ENCODE measurements at places on chromosomes 3 and 15.

DNA sequence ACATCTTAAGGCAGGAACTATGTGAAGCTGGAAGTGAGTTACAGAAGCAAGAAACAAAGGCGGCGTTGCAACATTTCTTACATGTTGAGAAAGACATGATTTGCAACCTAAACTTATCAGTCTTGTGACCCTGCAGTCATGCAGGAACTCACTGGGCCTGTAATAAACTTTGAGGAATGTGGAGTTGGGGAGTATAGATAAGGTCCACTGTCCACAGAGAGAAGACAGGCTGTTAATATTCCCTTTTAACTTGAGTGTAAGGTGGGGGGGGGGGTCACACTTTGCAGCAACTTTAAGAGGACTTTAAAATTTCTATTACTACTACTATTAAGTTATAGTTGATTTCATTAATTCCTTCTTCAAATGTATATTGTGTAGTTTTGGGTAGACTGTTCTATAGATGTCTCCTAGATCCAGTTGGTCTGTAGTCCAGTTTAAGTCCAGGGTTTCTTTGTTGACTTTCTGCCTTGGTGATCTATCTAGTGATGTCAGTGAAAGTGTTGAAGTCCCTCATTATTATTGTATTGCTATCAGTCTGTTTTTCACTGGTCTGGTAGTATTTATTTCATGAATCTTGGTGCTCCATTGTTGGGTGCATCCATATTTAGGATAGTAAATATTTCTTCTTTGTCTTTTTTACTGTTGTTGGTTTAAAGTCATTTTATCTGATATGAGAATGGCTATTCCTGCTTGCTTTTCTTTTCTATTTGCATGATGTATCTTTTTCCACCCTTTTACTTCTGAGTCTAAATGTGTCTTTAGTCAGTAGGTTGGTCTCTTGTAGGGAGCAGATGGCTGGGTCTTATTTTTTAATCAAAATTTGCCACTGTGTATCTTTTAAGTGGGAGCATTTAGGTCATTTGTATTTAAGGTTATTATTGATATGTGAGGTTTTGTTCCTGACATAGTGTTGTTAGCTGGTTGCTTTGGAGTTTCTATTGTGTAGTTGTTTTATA is 15.6 kb upstream of the FAM98B start:
- no peak for DNase-seq

GRCh38 chr3:147119346-147119745 is 287.0 kb downstream of the ZIC4 start:
- DNase-seq = no peak

GRCh38 chr15:67922971-67923945 is 83.4 kb upstream of the RNU6-1 start:
- no peak for DNase-seq

DNA sequence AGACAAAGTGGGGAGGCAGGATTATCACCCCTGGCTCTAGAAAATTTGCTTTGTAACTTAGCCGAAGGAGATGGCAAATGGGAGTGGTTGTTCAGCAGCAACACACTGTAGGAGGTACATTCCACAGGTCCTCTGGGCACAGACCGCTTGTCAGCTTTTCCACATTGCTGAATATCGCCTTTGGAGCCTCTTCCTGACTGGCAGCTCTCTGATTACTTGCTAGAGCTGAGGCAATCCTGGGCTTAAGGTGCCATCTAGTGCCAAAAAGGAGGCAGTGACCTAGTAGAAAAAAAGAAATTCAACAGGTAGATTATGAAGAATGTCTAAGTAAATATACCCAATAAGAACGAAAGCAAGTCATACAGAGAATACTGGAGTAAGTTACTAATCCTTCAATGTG is 13.1 kb upstream of the SCN5A start:
- no peak for DNase-seq

GRCh38 chr15:85003593-85004312 is 22.1 kb downstream of the PDE8A start:
- no peak for DNase-seq

- DNase-seq = no peak
Measured at GRCh38 chr3:141530415-141530768, 43.6 kb downstream of the RASA2 start.

GRCh38 chr15:38275959-38276358 is 23.3 kb downstream of the SPRED1 start:
- no peak for DNase-seq

GRCh38 chr15:72112805-72113204 is 5.1 kb downstream of the MYO9A start:
- no peak for DNase-seq

DNA sequence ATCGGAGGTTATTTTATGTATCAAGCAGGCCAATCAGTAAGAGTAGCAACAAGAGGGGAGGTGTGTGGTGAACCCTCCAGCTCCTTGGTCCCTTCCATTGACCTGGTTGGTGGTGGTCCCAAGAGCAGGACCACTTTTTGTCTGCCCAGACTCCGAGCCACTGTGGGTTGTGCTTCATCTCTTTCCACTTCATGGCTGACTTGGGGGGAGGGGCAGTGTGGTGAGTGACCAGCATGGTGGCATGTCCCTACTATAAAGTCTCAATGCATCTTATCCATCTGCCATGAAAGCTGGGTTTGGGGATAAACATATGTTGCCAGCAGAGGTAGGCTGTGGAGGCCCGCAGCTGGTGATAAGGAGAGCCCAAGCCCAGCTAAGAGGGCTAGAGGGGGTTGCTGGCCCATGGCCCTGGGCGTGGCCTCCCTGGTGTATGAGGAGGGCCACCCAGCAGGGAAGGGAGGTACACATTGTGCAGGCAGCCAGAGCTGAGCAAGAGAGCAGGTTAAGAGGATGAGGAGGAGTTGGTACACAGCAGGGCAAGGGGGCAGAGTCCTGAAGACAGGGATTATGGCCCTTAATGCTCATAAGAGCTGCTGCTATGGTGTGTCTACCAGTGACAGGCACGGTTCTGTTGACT is 7.0 kb downstream of the AEN start:
- DNase-seq = no peak

GRCh38 chr3:127915937-127916493 is 983 bp downstream of the KBTBD12 start:
- no peak for DNase-seq

DNA sequence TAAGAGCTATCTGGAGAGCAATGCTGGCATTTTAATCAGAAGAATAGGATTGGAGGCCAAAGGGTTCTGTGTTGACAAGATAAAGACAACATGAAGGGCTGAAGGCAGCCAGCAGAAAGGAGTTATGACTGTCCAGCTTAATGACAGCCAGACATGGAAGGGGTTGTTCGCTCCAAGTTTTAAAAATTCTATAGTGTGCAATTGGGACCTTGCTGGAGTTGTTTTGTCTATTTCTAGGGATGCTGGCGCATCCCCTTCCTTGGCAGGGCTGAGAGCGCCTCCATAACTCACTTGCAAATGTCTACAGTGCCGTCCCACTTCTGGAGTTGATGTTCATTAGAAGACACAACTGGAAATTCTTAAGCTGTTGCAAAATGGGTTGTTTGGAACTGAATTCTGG is 200.7 kb downstream of the TLE3 start:
- no peak for DNase-seq

GRCh38 chr15:87924433-87924832 is 332.1 kb downstream of the NTRK3 start:
- no peak for DNase-seq

- DNase-seq = no peak
Measured at GRCh38 chr3:176776622-176777175, 420.6 kb downstream of the TBL1XR1 start.

DNA sequence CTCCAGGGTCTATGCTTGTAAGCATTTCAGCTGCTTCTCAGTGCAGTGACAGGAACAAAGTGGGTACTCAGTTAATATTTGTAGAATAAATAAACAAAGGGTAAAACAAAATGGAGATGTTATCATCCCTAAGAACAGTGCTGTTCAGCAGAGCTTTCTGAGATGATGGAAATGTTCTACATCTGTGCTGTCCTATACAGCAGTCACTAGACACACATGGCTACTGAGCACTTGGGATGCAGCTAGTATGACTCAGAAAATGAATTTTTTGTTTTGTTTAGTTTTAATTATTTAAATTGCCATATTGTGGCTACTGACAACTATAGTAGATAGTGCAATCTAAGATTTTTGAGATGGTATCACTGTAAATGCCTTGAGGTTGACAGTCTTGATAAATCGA is 283.8 kb upstream of the ADAMTS9 start:
- no peak for DNase-seq

DNA sequence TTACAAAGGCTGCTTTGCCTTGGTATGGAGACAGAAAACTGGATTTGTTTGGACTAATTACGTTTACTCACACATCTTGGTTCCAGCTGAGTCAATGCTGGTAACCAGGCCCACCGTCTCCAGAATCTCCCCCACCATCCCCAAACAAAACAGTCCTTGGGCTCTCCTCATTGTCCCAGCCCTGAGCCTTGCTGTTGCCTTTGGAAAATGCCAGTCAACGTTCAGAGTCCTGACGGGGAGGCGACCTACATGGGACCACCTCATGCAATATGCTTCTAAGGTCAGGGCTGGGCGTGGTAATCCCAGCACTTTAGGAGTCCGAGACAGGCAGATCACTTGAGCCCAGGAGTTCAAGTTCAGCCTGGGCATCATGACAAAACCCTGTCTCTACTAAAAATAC is 85.2 kb upstream of the IQSEC1 start:
- DNase-seq = no peak

GRCh38 chr15:78650022-78650421 is 9.0 kb upstream of the CHRNB4 start:
- DNase-seq = no peak

- DNase-seq = peak; percentile 76
Measured at GRCh38 chr3:195270079-195270816, 711 bp downstream of the XXYLT1 start.

- peak; percentile 77 for DNase-seq
Measured at GRCh38 chr3:196073255-196073753, 8.6 kb downstream of the TFRC start.

- DNase-seq = no peak
Measured at GRCh38 chr15:87686339-87686738, 570.2 kb downstream of the NTRK3 start.

- DNase-seq = no peak
Measured at GRCh38 chr15:28104326-28104725, 5.2 kb upstream of the OCA2 start.

DNA sequence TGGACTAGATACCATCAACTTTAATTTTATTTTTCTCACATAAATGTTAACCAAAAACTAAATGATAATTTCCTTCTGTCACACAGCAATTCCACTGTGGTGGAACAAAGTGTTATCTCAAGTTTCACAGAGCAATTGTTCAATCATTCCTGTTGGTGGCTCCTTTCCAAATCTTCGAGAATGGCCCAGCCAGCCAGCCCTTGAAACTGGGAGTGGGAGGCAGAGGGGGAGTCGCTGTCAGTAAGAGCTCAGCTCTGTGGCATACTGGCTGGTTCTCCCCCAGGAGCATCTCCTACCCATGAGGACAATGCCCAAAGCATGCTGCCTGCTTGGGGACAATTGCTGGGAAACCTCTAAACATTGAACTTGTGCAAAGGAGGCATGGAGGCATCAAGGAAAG is 47.7 kb downstream of the MECOM start:
- DNase-seq = peak; percentile 78

GRCh38 chr3:15578289-15578867 is 23.0 kb downstream of the HACL1 start:
- no peak for DNase-seq

DNA sequence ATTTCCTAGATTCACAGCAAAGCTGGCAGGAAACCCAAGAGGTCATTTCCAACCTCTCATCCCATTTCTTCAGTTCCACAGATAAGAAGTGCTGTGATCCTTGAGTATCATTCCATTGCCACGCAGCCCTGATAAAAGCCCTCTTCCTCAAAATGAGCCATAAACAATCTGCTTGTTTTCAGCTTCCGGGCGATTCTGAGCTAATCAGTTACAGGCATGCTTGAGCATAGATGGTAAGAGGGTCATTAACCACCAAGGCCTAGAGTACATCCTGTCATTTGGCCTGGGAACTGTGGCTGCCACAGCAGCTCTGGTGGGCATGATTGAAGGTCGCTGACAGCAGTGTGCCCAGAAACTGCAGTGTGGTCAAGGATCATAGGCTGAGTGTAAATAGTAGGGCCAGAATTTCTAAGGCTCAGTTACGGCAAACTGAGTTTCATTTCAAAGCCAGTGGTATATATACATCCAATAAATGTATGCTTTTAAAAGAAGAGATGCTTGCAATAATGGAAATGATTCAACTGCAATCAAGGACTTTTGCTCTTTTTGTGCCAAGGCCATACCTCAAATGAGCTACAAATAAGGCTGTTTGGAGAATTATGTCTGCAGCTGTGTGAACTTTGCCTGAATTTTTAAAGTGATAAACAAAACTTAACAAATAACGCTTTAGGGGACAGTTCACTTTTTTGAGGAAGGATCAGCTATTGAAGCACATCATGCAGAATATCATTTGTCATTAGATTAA is 47.3 kb downstream of the P3H2 start:
- no peak for DNase-seq

DNA sequence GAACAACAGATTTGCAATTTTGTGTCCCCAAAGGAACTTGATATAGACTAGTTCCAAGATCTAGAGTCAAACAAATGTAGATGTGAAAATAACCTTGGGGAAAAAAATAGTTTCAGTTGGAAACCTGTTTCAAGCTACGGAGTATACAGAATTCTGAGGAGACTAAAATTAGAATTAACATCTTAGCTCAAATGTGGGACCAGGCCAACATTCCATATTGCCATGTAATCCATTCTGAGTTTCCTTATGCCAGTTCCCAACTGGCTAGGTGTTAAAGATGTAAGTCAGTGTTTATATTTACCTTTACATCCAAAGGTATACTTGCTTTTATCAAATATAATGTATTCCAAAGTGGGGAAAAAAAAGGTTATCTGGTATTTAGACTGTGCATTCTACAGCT is 76.3 kb downstream of the UBE3A start:
- DNase-seq = no peak

DNA sequence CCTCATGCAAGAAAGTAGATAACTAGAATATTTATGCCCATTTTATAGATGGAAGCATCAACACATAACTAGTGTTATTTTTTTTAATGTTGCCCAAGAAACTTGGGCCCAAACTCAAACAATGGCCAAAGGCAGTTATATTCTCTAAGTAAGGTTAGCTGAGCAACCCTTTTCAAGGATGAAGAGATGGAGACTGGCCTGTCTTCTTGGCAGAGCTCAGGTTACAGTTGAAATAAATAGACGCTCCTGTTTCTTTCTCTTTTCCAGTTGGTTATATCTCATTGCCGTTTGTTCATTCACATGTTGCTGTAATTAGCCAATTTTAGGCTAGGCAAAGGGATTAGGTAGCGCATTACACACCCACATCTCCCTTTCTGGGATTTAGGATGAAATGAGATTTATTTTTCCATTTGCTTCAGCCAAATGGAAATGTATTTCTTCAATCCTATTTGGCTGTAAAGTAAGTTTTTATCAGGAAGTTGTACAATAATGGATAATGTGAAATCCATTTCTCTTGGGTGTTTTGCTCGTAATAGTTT is 93.2 kb downstream of the CMSS1 start:
- DNase-seq = no peak

GRCh38 chr3:109118584-109118983 is 650 bp upstream of the MORC1 start:
- no peak for DNase-seq

GRCh38 chr15:75669191-75669878 is 21.6 kb downstream of the SNX33 start:
- DNase-seq = no peak

- DNase-seq = no peak
Measured at GRCh38 chr3:122940628-122941086, 86.9 kb downstream of the SEMA5B start.
